ENCODE measurements at places on chromosomes 5 and 9.

GRCh38 chr9:118570066-118570465 is 799.2 kb downstream of the BRINP1 start:
- no peak for DNase-seq

- no peak for DNase-seq
Observed at GRCh38 chr5:41842777-41843176, 27.4 kb downstream of the OXCT1 start.

- DNase-seq: no peak
Observed at GRCh38 chr9:111236332-111236731, 93.7 kb downstream of the OR2K2 start.

GRCh38 chr5:125113328-125113727 is 366.9 kb upstream of the ZNF608 start:
- DNase-seq: no peak

DNA sequence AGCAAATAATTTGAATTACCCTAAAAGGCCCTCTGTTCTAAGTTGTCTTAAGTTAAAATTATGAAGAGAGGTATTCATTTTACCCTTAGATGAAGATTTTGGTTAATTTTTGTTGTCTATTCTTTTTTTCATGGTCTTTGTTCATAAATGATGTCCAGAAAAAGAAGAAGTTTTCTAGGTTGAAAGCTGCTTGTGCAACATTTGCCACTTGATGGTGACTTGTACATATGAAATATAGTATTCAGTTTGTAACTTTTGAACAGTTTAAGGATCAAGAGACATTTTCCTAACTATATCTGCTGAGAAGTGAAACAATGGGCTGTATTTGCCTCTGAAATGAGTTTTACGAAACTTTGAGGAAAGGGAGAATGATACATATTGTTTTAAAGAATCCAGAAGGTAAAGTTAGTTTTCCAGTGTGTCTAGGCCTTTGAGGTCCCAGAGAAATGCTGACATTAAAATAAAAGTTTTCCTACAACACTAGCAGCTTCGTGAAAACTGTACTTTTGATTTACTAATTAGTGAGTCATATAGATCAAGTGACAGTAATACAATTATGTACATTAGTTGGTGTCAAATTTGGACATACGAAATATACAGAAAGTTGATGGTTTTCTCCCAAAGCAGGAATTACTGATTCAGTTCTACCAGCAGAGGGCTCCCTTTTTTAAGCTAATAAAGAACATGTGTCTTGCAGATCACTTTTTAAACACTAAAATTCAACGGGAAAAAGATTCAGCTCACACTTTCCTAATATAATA is 70.5 kb downstream of the PIK3R1 start:
- DNase-seq: no peak

GRCh38 chr9:91360551-91361290 is 997 bp downstream of the AUH start:
- DNase-seq: no peak

- no peak for DNase-seq
Observed at GRCh38 chr5:176719113-176719739, 71.9 kb downstream of the TSPAN17 start.

- no peak for DNase-seq
Observed at GRCh38 chr5:78627175-78627574, 21.4 kb downstream of the LHFPL2 start.

DNA sequence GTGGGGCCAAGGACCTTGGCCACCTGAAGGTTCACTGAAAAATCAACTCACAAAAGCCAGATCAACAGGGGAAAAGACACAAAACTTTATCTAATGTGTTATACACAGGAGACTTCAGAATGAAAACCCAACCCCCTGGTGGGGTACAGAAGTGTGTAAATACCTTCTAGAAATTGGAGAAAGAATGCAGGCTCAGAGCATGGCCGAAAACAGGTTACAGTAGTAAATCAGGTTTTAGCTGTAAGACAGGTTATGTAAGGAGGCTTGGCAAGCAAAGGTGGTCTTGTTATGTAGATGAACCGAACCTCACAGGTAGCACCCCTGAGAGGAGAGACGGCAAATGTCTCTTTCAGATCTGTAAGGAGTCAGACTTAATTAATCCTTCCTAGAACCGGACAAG is 10.0 kb downstream of the CEMIP2 start:
- DNase-seq: no peak

DNA sequence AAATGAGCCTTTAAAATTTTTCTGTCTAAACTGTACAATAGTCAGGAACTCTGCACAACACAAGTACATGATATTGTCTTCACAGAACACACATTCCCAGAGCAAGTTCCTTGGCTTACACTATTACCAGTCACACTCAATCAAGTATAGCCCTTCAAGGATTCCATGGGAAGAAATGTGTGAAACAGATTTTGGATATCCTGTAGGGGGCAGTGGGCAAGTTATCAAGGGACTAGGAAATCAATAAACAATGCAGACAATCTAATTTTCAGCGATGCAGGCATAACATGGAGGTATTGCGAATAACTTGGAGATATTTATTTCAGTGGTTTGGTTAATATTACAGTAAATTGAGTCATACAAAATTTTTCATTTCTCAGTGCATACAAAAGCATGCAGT is 1171.5 kb upstream of the NUDT12 start:
- no peak for DNase-seq
